Ecto neural progenitor cell (in vitro differentiated cells): ENCODE measurements at places on chromosomes 6 and 20.

- DNase-seq: no peak
These were observed 81.2 kb upstream of the VSTM2L start for GRCh38 chr20:37821696-37822095.

GRCh38 chr6:63456734-63457133 lies 115.5 kb upstream of the LOC128125822 start:
- no peak for DNase-seq

- DNase-seq: no peak
These were observed 65.6 kb downstream of the ZNF292 start for GRCh38 chr6:87220997-87221396.

DNA sequence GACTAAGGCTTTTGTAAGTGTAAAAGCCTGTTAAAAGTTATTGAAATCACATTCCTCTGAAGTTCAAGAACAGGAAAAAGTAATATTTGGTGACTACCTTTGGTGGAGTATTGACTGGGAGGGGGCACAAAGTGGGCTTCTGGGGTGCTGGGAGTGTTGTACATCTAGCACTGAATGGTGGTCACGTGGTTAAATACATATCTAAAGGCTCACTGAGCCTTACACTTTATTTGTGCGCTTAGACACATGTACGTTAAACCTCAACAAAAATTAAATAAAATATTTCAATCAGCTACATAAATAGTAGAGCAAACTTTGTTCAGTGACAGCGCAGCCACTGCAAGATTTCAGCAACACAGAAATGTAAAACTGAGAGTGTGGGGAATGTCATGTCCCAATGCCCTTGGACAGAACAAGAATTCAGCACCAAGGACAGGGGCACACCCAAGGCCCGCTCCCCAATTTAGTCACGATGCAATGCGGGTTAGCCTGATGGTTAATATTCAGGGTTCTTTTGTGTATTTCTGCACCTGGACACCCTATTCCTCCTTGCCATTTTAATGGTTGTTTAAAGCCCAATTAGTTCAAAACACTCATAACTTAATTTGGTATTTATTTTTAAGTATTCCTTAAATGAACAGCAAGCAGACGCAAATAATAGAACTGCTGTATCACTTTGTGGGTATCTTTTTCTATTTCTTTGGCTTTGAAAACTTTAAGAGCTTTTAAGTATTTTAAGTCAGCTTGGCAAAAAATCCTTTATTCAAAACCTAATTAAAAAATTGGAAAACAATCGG lies 37.4 kb downstream of the ANGPT4 start:
- peak; percentile 72 for DNase-seq

- no peak for DNase-seq
These were observed 53.7 kb downstream of the BMP7 start for GRCh38 chr20:57212534-57213276.

GRCh38 chr6:39923394-39923793 lies 10.9 kb downstream of the MOCS1 start:
- no peak for DNase-seq

DNA sequence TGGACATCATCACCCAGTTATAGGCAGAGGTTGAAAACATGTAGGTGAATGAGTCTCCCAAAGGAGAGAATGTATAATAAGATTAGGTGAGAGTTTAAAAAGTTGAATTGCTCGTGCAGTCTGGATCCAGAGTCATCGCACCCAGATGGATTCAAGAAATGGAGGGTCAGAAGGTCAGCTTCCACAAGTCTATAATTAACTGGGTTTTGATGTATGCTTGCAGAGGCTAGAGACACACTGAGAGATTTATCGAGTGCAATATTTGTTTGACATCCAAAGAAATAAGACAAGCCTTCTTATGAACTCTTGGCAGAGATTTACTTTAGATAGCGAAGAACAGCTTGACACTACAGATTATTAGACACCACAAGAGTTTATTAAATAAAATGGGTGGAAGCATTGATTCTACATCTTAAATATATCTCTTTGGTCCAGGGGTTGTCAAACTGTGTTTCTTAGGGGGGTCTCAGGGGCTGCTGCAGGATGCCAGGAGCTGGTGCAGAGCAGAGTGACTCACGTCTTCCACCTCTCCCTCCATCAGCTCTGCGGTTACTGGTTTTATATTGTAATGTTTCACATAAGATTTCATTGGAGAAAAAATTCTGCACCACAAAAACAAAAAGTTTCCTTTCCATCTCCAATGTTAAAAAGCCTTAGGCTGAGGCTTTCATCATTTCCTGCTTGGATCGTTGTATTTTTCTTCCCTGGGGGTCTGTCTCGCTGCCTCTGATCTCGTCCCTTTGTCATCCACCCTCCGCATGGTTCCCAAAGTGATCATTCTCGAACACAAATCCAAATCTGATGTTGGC lies 176.2 kb upstream of the AHI1 start:
- no peak for DNase-seq

- DNase-seq: no peak
These were observed 18.9 kb downstream of the NEDD9 start for GRCh38 chr6:11213422-11214021.
